ENCODE measurements at places on chromosomes 16 and 17. TPM values are rescaled to one million over a fixed set of nuclear protein-coding genes. Genes with fewer than 3 reads are reported as not detected.

- DNase-seq: no peak
These were observed 60.9 kb downstream of the RPTOR start for GRCh38 chr17:80605326-80606066.

- DNase-seq: no peak
These were observed 46.7 kb downstream of the C17orf67 start for GRCh38 chr17:56786989-56787482.

DNA sequence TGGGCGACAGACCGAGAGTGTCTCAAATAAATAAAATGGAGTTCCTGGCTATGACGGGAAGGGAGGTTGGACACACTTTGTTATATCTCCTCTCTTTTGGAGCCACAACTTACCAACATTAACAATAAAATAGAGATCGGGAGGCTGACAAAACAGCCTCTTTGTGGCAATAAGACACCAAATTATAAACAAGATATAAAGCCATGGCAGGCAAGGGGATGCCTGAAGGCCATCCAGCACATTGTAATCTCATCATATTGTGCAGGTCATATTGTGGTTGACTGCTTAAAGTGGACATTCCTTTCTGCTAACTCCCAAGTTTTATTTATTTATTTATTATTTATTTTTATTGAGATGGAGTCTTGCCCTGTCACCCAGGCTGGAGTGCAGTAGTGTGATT, 59.9 kb upstream of the MGAT5B start:
- no peak for DNase-seq

DNA sequence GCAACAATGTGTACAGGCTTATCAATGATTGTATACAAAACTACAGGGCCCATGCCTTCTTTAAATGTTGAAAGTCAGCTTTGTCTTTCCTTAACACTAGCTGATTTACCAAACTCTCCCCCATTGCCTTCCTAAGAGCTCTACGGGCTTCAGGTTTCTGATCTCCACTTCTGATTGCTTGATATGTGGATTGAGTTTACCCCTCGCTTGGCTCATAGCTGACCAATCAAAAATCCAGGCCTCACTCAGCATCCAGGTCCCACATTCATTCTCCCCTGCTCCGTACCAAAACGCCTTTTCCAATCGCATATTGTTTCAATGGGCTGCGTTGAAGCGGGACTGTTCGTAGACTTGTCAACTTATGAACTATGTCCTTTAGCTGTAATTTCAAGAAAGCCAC, 195.1 kb upstream of the TOX3 start:
- DNase-seq: no peak

Gene RGS9
- 13.4 TPM for polyA plus RNA-seq

Gene TMEM235
- polyA plus RNA-seq: not detected

Gene TLCD3B
- polyA plus RNA-seq: 1.8 TPM
